ENCODE measurements at places on chromosomes 12 and 14. TPM values are rescaled to one million over a fixed set of nuclear protein-coding genes. Genes with fewer than 3 reads are reported as not detected.
A peak's percentile ranks its signal among the peaks of the same experiment; 100 is the strongest.

AQP6 gene
- 0.10 TPM for polyA plus RNA-seq

FGD4 gene
- 0.44 TPM for polyA plus RNA-seq

- no peaks in the 10 kb centered on the region for H3K27me3 ChIP-seq
- no peaks in the 10 kb centered on the region for H3K36me3 ChIP-seq
- DNase-seq, result no peak
- H3K4me1 ChIP-seq, result no peaks in the 10 kb centered on the region
- H3K4me3 ChIP-seq, result no peak overlapping the region
These were observed 142.0 kb downstream of the ETNK1 start for GRCh38 chr12:22766911-22767420.

- no peak overlapping the region for H3K4me3 ChIP-seq
- peaks cover 9% of the 10 kb centered on the region for H3K4me1 ChIP-seq
- no peaks in the 10 kb centered on the region for H3K27me3 ChIP-seq
- no peak for DNase-seq
- no peak overlapping the region for H3K27ac ChIP-seq
These were observed 183.6 kb downstream of the CRADD start for GRCh38 chr12:93860668-93861373.

DNA sequence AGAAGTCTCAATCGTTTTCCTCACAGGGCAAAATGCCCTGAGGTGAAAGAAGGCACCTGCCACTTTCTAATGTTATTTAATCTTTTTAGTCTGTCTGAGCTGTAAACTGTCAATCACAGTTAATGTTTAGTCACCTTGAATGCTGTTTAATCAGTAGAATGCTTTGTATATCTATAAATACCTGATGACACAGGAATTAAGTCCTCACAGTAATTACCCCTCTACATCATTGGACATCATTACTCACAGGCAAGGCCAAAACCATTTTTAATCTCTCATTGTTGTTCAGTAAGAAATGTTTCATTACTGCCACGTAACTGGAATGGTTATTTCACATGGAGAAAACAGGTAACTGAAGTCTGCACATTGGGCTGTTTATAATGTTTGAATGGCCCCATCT is 178.8 kb downstream of the EXOC5 start:
- H3K4me3 ChIP-seq, result no peak overlapping the region
- no peaks in the 10 kb centered on the region for H3K4me1 ChIP-seq
- no peaks in the 10 kb centered on the region for H3K27me3 ChIP-seq
- H3K36me3 ChIP-seq, result no peaks in the 10 kb centered on the region
- no peak for DNase-seq

DNA sequence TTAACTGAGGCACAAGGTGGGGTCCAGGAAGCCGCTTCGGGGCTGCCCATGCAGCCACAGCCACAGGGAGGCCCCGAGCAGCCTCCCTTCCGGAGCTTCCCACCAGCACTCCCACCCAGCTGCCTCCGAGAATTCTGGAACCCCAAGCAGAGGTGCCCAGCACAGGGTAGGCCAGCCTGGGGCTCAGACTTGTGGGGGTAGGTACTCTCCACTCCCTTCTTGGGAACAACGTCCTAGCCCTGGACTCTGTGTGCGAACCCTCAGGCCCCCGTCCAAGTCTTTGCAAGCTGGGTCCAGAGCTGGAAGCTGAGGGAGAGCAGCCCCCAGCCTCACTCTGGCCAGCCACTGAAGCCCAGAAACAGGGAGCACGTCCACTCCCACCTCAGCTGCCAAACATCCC is 16.1 kb downstream of the ITPK1 start:
- no peak overlapping the region for H3K27ac ChIP-seq
- DNase-seq, result no peak
- no peaks in the 10 kb centered on the region for H3K4me1 ChIP-seq
- H3K27me3 ChIP-seq, result no peaks in the 10 kb centered on the region

DNA sequence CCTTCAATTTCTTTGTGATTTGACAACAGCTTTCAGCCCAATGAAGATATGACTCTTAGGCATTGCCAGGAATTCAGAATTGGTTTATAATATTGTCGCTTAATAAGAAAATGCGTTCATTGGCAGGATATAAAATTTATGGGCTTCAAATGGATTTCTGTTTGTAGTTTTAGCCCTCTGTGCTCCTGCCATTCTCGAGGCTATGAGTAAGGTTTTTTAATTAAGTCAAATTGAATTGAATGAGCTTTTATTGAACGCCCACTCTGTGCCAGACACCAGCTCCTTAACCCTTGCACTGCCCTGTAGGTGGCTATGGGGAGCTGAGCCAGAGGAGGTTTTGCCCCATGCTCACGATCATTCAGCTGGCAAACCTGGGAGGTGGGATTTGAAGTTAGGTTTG is 115.1 kb downstream of the SLC25A47 start:
- H3K27me3 ChIP-seq, result no peaks in the 10 kb centered on the region
- no peak overlapping the region for H3K4me3 ChIP-seq
- H3K36me3 ChIP-seq, result no peaks in the 10 kb centered on the region
- peaks cover 85% of the 10 kb centered on the region for H3K4me1 ChIP-seq

GRCh38 chr12:112353393-112353792 is 28.8 kb downstream of the HECTD4 start:
- no peaks in the 10 kb centered on the region for H3K36me3 ChIP-seq
- H3K4me3 ChIP-seq, result no peak overlapping the region
- no peaks in the 10 kb centered on the region for H3K27me3 ChIP-seq
- DNase-seq, result no peak

- no peak overlapping the region for H3K4me3 ChIP-seq
- no peaks in the 10 kb centered on the region for H3K27me3 ChIP-seq
- DNase-seq, result peak; percentile 45
- H3K36me3 ChIP-seq, result peaks cover 20% of the 10 kb centered on the region
These were observed 18.6 kb downstream of the PRORP start for GRCh38 chr14:35140718-35141581.

All from SK-N-SH (cell line).